ENCODE measurements at places on chromosomes 7 and 10.

DNA sequence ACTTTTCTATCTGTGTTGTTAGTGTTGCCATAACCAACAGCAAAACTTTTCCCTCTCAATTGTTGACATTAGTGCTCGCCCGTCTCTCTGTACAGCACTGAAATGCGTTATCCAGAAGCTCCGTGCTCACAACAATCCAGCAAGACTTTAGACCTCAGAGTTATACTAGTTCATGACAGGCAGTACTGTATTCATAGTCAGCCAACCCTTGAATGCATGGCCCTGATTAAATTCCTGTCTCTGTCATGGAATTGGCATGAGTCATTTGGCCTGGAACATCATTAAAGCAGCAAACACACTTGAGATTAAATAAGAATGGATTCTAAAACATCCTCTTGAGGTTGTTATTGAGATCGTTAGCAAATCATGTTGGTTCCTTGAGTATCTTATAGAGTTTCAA lies 405.5 kb upstream of the C7orf33 start:
- no peak for DNase-seq

GRCh38 chr10:69854511-69855345 lies 53.0 kb downstream of the COL13A1 start:
- no peak for DNase-seq

DNA sequence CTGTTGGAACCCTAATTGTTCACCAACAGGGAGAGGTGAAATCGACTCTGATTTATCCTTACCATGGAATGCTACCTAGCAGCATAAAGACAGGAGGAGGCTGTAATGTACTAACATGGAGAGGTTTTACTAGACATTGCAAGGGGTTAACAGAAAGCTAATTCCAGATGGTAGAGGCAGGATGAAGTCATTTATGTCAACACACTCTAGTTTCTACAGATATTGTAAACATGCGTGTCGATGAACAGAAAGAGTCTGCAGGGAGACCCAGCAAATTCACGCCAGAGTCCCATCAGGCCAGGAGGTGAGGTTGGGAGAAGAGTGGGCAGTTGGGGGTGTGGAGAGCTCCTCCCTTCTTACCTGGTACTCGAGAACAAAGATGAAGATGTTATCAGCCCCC lies 7.0 kb downstream of the NPC1L1 start:
- DNase-seq: no peak

GRCh38 chr7:75998038-75998437 lies 3.6 kb upstream of the TMEM120A start:
- no peak for DNase-seq

GRCh38 chr10:129870961-129871621 lies 93.0 kb downstream of the EBF3 start:
- DNase-seq: no peak

DNA sequence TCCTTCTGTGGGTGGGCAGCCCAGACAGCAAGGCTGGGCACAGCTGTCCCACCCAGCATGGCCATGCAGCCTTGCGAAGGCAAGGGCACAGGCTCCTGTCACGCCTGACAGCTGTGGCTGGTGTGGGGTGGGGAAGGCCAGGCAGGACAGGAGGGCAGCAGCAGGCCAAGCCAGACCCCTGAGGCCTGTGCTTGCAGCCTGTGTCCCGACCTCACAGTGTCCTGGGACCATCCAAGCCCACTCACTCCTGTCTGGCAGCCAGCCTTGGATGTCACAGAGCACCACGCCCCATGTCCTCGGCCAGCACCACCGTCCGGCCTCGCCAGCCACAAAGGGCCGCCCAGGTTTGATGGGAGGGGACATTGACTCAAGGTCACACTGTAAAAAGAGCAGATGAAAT lies 85.5 kb upstream of the LRRC4 start:
- DNase-seq: no peak

- no peak for DNase-seq
These were observed 1.2 kb upstream of the ADD3 start for GRCh38 chr10:110006358-110007160.

DNA sequence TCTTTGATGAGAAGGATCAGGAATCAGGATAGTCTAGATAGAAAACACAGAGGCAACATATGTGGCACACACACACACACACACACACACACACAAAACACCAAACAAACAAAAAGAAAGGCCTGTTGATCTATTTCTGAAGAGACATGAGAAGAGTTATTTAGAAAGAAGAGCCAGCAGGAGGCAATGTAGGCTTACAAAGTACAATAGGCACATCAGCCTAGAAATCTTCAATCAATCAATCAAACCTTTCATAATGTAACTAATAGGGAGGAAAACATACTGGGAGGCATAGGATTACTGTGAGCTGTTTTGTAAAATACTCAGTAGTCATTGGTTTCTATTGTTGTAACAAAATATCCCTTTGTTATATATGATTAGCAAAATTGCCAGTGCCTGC lies 47.3 kb upstream of the TES start:
- DNase-seq: no peak

DNA sequence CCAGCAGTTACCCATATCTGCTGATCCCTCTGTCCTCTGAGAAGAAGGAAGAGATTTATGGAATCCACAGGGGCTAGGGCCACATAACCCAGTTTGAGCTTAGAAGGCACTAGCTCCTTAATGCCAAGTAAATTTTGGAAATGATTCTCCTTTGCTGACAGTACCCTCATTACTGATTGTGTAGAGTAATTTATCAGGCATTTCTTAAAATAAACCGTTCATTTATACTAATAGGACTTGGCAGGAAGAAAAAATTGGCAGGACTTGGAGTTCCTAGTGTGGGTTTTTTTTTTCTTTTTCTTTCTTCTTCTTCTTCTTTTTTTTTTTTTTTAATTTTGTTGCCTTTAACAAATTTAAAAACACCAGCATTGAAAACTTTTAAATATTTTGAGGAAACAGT lies 645.7 kb downstream of the SUGCT start:
- no peak for DNase-seq

- DNase-seq: no peak
These were observed 812 bp downstream of the DOCK1 start for GRCh38 chr10:126905776-126906703.

DNA sequence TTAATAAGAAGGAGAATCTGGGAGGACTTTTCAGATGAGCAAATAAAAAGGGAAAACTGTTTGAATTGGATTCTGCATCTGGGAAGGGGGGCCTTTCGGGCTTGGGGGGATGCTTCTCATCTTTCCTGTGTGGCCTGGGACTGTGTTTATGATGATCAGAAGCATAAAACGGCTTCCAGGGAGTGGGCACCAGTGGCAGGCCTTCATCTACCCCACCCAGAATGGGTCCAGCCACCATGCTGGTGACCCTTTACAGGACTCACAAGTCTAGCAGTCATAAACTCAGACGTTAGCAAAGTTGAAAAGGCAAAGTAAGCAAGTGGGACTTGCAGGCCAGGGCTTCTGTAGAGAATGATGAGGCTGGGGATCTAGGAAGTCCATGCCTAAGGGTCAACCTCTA lies 198.3 kb upstream of the ZMIZ1 start:
- DNase-seq: no peak

DNA sequence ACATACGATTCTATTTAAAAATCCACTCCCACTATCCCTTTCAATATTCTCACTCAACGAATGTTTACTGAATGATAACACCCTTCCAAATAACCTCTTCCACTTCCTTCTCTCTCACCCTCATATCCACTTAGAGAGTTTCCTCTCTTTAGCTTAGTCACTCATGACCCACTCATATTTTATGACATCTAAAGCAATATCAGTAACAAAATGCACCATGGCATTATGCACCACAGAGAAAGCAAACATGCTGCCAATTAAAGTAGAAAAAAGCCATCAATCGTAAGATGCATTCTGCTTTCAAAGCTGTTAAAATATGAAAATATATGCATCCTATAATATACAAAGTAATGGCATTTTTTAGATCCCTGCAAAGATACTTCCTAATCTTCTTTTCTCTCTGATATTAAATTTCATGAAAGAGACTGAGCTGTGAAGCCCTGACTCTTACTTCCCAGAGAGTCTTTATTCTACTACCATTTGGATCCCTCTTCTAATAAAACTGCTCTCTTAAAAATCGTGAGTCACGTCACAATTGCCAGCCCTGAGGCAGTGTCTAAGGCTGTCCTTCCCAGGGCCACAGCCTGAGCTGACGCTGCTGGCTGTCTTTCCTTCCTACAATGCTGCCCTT lies 283.0 kb upstream of the KLF6 start:
- DNase-seq: no peak

DNA sequence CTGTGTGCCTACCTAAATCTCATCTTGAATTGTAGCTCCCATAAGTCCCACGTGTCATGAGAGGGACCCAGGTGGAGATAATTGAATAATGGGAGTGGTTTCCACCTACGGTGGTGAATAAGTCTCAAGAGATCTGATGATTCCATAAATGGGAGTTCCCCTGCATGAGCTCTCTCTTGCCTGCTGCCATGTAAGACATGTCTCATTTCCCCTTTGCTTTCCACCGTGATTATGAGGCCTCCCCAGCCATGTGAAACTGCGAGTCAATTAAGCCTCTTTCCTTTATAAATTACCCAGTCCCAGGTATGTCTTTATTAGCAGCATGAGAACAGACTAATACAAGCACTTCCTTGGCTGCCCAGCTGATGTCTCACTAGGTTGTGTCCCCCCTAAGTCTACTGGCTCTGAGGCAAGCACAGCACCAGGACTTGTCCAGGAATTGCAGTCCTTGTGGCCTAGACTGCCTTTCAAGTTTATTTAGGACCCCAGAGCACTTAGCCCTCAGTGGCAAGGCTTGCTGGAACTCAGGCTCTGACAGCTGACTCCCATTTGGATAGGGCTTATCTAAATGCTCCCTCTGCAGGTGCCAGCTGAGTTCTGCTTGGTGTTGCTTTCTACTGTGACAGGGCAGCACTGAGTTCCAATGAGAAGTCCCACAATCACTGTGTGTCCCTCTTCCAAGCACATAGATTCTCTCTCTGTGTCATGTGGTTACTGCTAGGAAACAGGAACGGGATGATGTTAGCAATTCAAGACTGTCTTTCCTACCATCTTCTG lies 59.0 kb upstream of the TAS2R16 start:
- DNase-seq: no peak

DNA sequence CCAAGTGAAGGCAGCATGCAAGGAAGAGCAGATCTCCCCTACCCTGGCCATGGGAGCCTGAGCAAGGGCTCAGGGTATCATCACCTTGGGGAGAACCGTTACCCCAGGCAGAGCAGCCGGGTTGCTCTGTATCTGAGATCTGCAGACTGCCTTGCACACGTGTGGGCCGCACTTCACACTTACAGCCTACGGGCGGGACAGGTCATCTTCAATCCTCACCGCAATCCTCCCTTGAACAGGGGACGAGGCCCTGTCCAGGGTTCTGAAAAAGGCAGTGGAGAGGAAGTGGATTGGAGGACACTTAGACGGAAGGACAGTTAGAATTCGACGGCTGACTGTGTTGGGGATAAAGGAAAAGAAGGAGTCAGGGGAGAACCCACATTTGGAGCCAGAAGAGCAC lies 51.4 kb downstream of the NPS start:
- no peak for DNase-seq

GRCh38 chr7:142176901-142177300 lies 65.4 kb downstream of the MGAM2 start:
- DNase-seq: no peak

Measured in NCI-H2081 treated with DMSO at 0.1 percent for 48 hours (cell line).